ENCODE measurements at places on chromosomes 11 and 22. TPM values are rescaled to one million over a fixed set of nuclear protein-coding genes. Genes with fewer than 3 reads are reported as not detected.

GRCh38 chr11:134228625-134229024 lies 4.2 kb downstream of the VPS26B start:
- DNase-seq = peak; percentile 46

DNA sequence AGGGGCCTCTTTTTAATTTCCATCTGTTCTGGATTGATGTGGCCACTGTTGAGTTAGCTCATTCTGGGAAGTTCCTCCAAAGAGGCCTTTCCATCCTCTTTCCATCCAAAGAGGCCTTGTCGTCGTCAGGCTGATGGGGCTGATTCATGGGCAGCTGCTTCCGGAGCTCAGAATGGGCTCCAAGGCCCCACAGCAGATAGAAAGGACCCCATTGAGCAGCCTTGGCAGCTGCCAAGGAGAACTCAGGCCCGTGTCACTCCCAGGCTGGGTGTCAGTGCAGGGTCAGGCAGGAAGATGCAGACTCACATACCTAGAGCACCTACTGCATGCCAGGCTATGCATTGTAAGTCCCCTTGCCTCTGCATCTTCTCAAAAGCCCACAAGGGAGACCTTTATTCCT lies 524.1 kb downstream of the MIAT start:
- no peak for DNase-seq

GRCh38 chr22:25007444-25008106 lies 55.1 kb downstream of the KIAA1671 start:
- no peak for DNase-seq

GRCh38 chr22:29707010-29707409 lies 12.8 kb upstream of the CABP7 start:
- no peak for DNase-seq

- DNase-seq = no peak
Observed at GRCh38 chr11:122177238-122177637, 61.2 kb upstream of the BLID start.

DNA sequence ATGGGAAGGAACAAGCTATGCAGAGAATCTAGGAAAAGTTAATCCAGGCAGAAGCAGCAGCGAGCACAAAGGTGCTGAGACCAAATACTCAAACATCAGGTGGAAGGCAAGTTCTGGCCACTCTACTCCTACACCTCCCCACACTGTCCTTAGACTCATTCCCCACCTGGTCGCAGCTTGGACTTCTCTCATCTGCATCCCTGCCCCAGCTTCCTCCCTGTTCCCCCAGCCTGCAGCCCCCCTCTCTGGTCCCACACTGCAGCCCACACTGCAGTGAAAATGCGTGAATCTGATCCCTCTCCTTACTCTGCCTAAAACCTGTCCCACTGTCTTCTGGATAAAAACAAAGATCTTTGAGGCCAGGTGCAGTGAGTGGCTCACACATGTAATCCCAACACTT lies 9.1 kb downstream of the TPBGL start:
- peak; percentile 71 for DNase-seq

DNA sequence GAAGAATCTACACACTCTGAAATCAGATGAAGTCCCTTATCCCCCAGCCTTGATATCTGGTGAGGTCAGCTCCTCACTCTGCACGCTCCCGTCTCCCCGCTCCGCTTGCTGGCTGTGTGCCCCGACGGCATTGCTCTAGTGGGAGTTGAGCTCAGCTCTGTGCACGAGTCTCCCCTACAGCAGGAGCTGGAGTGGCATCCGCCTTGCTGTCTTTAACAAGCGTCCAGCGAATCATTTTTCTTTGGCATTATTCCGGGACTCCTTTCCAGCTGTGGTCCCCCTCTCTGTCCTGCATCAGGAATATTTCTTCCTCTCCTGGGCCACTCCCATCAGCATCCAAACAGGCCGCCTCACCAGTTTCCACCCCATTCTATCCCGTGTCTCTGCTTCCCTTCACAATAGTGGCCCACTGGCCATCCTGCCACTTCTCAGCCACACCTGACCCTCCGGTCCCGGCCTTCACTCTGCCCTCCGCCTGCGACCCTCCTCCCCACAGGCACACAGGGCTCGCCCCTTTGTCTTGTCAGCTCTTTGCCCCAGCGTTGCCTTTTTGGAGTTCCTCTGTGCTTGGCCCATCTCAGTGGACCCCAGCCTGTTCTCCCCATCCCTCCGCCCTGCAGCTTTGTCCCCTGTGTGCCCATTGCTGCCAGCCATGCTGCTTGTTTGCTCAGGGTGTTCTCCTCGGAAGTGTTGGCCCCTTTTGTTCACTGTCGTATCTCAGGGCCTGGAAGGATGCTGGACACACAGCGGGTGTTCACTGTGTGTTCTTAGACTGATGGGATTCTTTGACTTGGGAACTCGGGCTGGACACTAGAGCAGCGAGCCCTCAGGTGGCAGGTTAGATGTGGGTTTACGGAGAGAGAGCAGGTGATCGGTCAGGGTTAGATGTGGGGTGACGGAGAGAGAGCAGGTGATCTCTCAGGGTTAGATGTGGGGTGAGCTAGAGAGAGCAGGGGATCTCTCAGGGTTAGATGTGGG lies 441.8 kb downstream of the TBC1D22A start:
- no peak for DNase-seq

DNA sequence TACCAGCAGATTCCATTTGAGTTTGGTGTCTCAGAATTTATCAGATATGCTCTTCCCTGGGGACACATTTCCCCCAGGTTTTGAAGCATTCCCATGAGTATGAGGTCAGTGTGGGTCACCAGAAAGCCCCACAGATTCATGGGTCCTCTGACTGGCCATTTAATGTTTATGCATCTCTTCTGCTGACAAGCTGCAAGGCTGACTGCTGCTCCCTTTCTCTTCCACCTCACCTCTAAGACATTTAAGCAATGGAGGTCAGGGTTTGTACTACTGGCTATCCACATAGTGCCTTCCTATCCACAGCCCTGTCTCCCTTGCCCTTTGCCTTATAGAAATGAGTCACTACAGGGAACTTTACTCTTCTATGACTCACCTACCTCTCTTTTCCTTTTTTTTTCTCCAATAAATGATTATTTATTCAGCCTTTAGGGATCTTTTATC lies 106.0 kb upstream of the TIMP3 start:
- DNase-seq = no peak

GRCh38 chr22:27540656-27541396 lies 260.7 kb downstream of the MN1 start:
- DNase-seq = no peak

GRCh38 chr11:111352935-111353710 lies 26.0 kb downstream of the POU2AF1 start:
- DNase-seq = peak; percentile 76

GRCh38 chr11:129280027-129280811 lies 88.1 kb upstream of the ARHGAP32 start:
- no peak for DNase-seq

GRCh38 chr22:36424901-36425579 lies 37.3 kb upstream of the MYH9 start:
- DNase-seq = no peak

DNA sequence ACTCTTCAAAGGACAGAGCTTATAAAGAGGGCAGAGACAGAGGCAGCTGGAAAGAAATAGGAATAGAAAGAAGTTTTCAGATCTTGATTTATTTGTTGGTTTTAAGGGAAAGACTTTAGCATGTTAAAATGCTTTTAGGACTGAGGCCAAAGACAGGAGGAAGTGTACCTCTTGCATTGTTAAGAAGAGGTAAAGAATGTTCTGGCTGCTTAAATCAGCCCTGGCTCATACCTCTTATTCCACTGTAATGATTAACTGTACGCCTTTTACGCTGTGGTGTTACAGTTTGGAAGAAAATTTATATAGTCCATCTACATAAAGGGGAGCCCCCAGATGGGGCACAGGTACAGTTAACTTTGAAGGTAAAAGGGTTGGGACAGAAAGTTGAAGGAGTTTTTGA lies 10.1 kb upstream of the MPZL2 start:
- no peak for DNase-seq

GRCh38 chr11:113484223-113484622 lies 9.0 kb upstream of the DRD2 start:
- no peak for DNase-seq

GRCh38 chr11:47035108-47035507 lies 98.5 kb downstream of the CSTPP1 start:
- no peak for DNase-seq

GRCh38 chr11:106624377-106624776 lies 393.9 kb downstream of the GUCY1A2 start:
- no peak for DNase-seq

- DNase-seq = no peak
Observed at GRCh38 chr11:131185915-131186314, 184.5 kb upstream of the NTM start.

DNA sequence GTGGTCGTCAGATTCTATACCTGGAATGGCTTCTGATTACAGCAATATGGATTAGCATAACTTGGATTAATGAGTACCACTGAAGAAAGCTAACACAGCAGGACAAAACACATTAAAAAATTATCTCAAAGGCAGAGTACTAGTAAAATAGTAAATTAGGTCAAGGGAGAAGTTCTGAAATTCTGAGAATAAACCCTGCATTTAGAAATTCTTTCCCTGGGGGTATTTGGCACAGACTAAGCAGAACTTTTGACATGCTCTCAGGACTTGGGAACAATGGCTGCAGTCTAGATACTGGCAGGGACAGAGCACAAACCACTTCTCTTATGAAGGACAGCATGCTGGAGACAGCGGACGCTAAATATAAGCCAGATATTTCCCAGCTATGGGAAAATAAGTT lies 85.6 kb upstream of the GRIA4 start:
- DNase-seq = no peak

DNA sequence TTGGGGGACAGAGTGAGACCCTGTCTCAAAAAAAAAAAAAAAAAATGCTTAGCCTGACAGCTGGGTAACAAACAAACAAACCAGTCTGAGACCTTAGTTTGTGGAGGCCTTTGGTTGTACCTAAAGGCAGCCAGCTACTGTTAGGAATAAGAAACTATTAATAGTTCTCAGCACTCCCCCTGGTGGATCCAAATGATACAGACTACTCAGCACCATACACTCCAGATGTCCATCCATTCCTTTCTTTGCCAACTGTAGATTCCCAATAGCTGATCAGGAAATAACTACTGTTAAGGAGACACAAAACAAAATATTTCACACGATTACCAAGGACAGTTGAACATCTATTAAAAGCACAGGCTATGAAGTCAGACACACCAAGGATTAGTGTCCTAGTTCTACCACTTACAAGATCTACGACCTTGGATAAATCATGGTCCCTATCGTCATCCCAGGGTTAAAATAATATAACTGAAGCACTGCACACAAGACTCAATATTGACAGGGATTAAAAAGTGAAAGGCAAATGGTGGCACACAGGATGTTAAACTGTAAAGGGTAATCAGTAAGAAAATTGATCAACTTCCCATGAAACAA lies 17.2 kb downstream of the CLDN25 start:
- DNase-seq = no peak

DNA sequence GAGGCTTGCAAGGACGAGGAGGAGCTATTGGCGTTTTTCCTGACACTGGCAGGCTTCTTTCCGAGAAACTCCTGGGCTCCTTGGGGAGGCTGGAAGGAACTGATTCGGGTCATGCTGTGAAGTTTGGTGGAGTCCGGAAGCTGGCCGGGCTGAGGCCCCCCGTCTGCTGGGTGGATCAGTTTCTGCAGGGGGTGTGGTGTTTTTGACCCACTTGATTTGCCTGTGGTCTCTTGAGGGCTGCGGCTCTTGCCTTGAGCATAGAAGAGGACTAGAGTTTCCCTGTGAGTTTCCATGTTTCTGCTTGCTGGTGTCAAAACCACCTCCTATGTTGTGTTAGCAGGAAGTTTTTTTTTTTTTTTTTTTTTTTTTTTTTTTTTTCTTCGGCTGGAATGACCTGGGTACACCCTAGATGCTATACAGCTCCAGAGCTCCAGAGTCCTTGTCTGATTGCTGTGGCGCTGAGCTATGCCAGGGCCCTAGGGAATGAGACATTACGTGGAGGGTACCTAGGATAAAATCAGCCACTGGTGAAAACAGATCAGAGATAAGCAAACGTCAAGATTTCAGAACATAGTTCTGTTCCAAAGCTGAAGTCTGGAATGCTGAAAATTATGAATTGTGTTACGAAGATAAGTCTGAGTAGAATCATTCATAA lies 728 bp downstream of the TBC1D22A start:
- no peak for DNase-seq

GRCh38 chr11:45052361-45052760 lies 94.1 kb upstream of the PRDM11 start:
- DNase-seq = peak; percentile 80

The WNT7B gene
- 37.9 TPM for total RNA-seq

The ARHGAP32 gene
- total RNA-seq = 54.9 TPM

The PHLDA2 gene
- total RNA-seq = 16.0 TPM

The OR4A15 gene
- total RNA-seq = not detected

The HBG2 gene
- total RNA-seq = not detected
